ENCODE measurements at places on chromosomes 13 and 19.

DNA sequence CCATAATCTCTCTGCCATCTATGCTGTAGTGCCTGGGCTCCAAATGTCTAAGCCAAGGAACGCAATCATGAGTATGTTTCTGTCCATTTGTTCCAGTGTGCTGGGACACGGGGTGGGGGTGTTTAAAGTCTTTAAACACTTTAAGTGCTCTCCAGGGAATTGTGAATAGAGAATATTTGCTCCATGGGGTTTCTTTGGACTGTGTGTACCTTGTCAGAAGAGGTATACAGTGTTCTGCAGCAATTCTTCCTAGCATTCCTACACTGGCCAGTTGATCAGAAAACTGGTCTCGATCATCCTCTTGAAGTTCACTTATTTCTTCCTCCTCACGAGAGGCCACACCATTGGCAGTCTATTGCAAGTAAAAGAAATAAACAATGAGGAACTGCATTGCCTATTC lies 35.1 kb upstream of the EEF1AKMT1 start:
- DNase-seq, result no peak

GRCh38 chr13:112105892-112106291 lies 38.9 kb downstream of the SOX1 start:
- DNase-seq, result no peak

- no peak for DNase-seq
Observed at GRCh38 chr19:46337487-46337886, 9.4 kb upstream of the PPP5C start.

DNA sequence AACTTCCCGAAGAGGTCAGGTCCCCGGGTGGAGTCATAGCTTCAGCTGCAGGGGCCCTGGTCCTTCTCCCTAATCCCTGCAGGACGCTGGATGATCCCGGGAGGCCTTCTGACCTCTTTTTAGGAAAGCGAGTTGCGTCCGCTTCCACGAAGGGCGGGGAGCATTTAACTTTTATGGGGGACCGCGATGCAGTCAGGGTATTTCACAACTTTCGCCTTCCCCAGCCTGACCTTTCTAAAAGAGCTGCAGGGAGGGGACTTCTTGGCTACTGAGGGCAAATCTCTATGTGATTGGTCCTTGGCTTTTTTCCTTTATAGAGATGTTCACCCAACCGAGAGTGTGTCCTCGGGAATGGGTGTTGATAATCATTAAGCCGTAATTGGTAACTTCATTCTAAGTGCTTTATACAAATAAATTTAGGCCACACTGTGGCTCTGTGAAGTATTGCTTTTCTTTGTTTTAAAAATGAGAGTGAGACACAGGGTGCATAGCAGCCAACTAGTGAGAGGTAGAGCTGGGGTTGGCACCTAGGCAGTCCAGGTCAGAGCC lies 778 bp downstream of the ZNF230 start:
- DNase-seq, result no peak

GRCh38 chr19:6663236-6664201 lies 6.4 kb downstream of the TNFSF14 start:
- no peak for DNase-seq

Measured in left forelimb (tissue), 1 donor.